A549 (cell line): ENCODE measurements at places on chromosomes 7 and 10. TPM values are rescaled to one million over a fixed set of nuclear protein-coding genes. Genes with fewer than 3 reads are reported as not detected.

Gene PLAU
- polyA plus RNA-seq = 82.6 to 88.3 TPM (median 87.2 TPM) in 3 replicates

Gene UCMA
- not detected in 3 replicates for polyA plus RNA-seq

DNA sequence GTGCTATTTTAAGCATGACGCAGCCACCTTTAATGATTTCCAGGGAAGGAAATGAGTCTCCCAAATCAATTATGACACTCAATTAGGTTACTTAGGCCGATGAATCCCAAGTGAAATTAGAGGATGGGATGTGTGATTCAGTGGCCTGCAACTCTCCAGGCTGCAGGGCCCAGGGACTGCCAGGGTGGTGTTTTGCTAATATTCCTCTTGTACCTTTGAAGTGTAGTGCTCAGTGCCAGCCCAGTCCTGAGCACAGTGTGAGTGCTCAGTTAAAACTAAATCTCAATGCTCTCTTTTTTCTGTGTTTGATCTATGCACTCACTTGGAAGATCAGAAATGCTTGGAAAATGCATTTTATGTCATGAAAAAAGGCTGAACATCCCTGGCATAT lies 51.6 kb downstream of the SEM1 start:
- DNase-seq = no peak

Gene NRAP
- polyA plus RNA-seq = not detected in 3 replicates

Gene SLK
- polyA plus RNA-seq = 20.5 to 23.3 TPM (median 23.2 TPM) in 3 replicates

Gene ZWINT
- 105 to 123 TPM (median 116 TPM) in 3 replicates for polyA plus RNA-seq

Gene TEX36
- polyA plus RNA-seq = not detected in 3 replicates

DNA sequence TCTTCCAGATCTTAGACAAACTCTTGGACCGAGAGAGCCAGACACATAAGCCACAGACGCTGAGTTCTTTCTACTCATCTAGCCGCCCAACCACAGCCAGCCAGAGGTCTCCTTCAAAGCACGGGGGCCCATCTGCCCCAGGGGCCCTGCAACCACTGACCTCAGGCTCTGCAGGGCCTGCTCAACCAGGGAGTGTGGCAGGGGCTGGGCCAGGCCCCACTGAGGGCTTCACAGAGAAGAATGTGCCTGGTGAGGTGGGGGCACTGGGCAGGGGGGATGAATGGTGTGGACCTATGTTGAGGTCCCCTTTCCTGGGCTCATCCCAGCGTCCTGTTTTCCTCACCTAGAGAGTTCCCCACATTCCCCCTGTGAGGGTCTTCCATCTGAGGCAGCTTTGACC lies 11.4 kb downstream of the ZSWIM8 start:
- DNase-seq = no peak

Gene HOXA9
- 1.1 to 1.4 TPM (median 1.3 TPM) in 3 replicates for polyA plus RNA-seq

Gene INMT
- polyA plus RNA-seq = 0.03 TPM in 1 of 3 replicates, not detected in the others

- no peak for DNase-seq
Observed at GRCh38 chr10:105291571-105291970, 650.5 kb downstream of the SORCS3 start.

Gene TUBB8
- polyA plus RNA-seq = not detected in 3 replicates

Gene NXPH1
- polyA plus RNA-seq = not detected in 3 replicates

Gene NRCAM
- 123 to 134 TPM (median 129 TPM) in 3 replicates for polyA plus RNA-seq

GRCh38 chr7:6164491-6164890 lies 107.9 kb downstream of the CYTH3 start:
- peak; percentile 37 for DNase-seq

GRCh38 chr10:58414270-58415041 lies 29.2 kb downstream of the TFAM start:
- DNase-seq = peak; percentile 57

DNA sequence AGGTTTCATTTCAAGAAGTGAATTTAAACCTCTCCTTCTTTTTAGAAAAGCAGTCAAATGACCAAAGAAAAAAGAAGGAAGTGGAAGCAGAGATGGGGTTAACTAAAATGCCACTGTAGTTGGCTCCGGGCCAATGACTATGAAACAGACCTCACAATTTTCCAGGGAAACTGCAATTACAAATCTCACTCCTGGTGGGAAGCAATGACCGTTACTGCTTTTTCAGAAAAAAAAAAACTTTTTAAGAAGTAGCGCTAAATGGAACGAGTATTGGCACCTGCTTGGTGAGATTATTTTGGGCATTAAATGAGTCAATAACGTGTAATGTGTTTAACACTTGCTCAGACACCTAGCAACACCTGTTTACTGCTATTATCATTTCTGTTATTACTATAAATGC lies 1.2 kb downstream of the SFRP4 start:
- DNase-seq = no peak

- DNase-seq = no peak
Observed at GRCh38 chr10:92829042-92829785, 19.1 kb upstream of the EXOC6 start.

Gene FGL2
- not detected in 3 replicates for polyA plus RNA-seq

DNA sequence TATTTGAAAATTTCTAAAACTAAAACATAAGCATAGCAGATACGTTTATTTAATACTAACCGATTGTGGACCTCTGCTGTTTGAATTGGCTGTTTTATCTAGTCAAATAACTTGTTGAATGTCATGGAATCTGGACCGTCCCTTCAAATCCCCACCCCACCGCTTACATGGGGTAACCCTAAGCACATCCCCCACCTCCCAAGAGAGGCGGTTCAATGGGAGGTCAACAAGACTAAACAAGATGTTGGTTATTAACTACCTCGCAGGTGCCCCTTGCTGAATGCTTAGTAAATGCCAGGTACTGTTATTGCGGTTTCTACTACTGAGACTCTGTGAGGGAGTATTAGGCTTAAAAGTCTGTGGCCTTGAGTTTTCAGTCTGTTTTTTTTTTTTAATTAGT lies 70.9 kb downstream of the DAGLB start:
- no peak for DNase-seq

Gene MOGAT3
- 0.09 TPM in 1 of 3 replicates, not detected in the others for polyA plus RNA-seq

- no peak for DNase-seq
Observed at GRCh38 chr10:96576277-96576980, 10.4 kb downstream of the TM9SF3 start.

GRCh38 chr10:78299851-78300468 lies 266.3 kb downstream of the RPS24 start:
- DNase-seq = no peak
